Activated T-cell treated with anti-CD3 and anti-CD28 coated beads, Interleukin-2, amount 50 U/mL, for 1 hour (primary cell): ENCODE measurements at places on chromosomes 11 and 22.

DNA sequence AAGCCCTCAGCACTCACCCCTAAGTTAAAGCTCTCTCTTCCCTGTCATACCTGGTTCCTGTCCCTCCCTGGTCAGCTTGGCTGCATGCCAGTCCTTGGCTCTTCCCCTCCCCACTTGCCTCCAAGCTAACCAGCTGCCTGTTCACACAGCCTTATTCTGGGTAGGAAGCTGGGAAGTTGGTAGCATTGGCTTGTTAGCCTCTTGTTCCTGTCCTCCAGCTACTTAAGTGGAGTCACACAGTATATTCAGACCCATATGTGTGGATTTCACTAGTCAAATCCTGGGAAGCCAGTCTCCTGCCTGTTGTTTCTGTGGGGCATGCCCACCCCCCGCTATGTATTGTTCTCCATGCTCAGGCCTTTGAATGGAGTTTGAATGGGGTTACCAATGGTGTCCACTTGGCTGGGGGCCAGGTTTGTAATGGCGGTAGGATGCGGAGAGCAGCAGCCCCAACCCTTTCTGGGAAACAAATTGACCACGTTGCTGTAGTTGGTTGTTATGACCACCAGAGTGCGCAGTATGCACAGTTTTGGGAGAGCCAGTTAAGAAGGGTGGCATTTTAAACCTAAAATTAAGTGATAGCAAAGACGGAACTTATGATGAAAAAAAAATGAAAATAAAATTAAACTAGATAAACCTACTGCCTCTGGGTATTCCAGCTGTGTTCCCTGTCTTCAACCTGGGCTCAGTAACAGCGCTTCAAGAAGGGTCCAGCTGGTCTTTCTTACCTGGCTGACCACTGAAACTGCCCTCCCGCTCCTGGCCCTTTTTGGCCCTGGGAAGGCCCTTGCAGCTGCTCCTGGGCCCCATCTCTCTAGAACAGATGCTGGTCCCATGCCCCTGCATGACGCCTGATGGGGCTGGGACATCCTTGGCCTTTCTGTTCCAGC, 10.7 kb upstream of the RPS3 start:
- DNase-seq: peak; percentile 64

DNA sequence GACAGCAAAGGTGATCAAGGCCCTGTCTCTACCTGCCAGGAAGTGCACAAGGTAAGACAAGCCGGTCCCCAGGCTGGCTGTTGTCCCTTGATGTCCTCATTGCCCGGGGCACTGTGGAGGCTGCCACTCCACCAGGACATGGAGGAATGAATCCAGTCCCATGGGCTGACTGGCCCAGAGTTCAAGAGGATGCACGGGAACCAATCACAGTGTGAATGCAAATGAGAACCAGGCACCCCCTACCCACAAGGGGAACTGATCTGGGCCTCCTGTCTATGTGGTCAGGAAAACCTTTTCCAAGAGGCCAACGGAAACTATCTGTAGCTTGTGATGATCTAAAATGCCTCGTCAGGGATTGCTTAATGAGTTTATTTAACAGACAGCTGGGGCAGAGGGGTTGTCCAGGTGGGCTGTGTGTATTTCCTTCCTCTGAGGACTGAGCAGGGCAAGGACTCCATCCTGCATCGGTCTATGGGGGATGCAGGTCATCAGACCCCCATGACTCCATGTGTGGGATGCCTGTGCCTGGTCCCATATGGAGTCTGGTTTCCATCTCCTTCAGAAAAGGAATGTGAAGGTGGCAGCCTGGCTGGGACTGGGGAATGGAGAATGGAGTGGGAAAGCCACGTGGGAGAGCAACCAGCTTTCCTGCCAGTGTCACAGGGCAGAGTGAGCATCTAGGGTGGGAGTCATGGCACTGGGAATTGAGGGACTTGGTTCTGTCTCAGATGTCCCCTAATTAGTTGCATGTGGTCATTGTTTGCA, 60.5 kb downstream of the CD82 start:
- no peak for DNase-seq

GRCh38 chr22:17892376-17892775, 118.1 kb upstream of the BID start:
- no peak for DNase-seq

GRCh38 chr22:24391836-24392217, 35.6 kb upstream of the ADORA2A start:
- DNase-seq: no peak

DNA sequence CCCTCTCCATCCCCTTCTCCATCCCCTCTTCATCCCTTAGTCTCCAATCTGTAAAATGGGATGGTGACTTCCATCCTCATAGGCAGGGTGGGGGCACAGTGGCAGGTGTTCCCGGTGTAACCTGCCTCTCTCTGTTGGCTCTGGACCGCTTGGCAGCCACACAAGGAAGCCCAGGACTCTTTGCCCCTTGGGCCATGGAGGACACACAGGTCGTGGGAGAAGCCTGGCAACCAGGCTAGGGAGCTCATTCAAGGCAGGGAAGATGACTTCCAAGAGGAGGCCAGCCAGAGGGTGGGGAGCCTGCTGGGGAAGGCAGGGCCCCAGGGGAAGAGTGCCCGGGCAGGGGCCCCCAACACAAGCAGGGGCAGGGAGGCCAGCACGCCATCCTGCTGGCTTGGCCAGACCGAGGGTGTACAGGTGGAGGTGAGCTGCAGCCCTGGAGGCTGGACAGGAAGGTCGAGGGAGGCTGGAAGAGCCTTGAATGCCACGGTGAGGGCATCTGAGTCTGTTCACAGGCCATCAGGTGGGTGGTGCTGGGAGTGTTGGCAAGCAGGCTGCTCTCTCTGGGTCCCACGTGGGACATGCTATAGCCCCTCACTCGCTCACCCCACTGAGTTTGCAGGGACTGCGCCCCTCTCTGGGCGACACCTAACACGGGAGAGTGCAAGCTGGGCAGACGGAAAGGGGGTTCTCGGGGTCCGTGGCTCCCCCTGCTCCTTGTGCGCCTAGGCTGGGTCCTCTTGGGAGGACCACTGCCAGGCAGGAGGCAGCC, 15.5 kb upstream of the CTSD start:
- no peak for DNase-seq

DNA sequence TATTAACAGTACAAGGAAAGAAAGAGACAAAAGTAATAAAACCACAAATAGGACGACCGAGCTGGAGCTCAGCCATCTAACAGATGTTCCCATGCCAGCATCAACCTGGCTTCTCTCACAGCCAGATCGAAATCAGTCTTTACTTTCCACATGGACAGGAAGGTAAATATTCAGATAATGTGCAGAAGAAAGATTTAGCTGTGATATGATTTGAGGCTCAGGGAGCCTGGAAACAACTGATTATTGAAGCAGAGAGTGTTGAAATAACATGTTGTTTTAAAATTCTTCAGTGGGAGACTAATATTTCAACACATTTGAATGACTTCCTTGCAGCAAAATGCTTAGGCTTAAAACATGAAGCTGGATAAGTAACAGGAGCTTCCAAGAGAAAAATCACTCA, 546.8 kb downstream of the ETS1 start:
- no peak for DNase-seq

DNA sequence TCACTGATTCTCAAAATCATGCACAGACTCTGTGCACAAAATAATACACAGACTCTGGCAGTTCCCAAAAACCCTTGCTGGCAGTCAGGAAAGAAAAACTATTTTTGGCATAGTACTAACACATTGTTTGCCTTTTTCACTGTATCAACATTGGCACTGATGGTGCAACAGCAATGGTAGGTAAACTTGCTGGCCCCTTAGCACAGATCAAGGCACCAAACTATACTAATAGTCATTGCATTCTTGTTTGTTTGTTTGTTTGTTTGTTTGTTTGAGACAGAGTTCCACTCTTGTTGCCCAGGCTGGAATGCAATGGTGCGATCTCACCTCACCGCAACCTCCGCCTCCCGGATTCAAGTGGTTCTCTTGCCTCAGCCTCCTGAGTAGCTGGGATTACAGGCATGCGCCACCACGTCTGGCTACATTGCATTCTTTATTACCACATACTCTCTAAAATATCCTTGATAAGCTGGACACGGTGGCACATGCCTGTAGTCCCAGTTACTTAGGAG, 81.0 kb upstream of the SLC6A5 start:
- no peak for DNase-seq

DNA sequence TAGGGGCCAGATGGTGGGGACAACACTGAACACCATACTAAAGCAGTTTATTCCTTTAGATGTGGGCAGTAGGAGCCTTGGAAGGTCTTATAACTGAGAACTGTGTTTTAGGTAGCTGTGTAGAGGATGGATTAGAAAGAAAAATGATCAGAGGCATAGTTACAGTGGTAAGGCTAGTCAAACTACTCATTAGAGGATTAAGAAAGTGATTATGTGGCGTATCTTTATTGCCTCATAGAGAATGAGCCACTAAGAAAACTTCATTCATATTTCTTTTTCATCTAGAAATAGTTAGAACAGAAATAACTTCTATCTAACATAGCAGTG, 155.8 kb upstream of the RASSF10 start:
- DNase-seq: no peak

GRCh38 chr11:108289699-108290098, 66.8 kb downstream of the ATM start:
- DNase-seq: no peak

GRCh38 chr11:22775248-22775647, 54.4 kb downstream of the SVIP start:
- no peak for DNase-seq

DNA sequence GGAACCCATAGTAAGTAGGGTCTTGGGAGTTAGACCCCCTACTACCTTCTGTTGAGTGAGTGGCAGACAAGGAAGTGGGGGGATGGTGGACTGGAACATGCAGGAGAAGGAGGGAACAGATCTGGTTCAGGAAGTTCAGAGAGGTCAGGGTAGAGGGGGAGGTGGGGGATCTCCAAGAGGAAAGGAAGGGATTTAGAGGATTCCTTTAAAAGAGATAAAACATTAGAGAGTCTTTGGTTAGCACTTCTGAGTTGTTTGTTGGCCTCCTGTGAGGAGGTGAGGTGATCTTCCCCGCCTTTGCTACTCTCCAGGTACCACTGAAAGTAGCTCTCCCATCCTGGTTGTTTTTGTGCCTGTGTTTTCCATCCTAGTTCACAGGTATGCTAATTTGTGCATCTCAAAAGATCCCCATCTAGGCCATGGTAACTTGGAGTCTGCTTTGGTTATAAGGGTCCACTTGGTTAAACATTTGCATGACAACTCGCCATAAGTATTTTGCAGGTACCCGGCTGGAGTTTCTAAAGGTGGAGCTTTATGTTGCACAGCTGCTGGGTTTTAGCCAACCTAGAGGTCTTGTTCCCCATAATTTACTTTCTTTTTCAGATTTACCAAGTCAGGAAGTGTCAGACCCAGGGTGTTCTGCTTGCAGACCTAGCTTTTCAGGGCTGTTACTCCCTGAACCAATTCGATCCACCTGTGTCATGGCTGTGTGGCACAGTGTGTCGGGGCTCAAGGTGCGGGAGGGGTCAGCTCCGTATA, 79.3 kb upstream of the SORL1 start:
- no peak for DNase-seq

DNA sequence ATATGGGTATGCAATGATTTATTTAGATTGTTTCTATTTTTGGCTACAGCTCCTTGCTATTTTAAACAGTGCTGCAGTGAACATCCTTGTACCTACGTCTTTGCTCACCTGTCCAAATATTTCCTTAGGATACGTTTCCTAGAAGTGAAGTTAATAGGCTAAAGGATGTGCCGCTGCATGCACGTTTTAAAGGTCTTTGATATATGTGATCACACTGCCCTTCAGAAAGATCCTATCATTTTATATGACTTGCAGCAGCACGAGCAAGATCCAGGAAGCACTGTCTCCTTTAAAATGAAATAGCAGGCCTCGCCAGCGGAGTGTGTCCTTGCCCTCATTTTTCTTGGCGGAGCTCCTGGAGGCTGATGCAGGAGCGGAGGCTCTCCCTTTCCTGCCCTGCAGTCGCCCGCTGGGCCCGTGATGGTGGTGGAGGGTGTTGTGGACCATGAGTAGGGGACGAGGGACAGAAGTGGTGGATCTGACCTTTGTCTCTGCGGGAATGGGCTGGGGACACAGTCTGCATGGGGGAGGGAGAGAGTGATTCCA, 19.4 kb downstream of the RPS6KA4 start:
- DNase-seq: no peak

DNA sequence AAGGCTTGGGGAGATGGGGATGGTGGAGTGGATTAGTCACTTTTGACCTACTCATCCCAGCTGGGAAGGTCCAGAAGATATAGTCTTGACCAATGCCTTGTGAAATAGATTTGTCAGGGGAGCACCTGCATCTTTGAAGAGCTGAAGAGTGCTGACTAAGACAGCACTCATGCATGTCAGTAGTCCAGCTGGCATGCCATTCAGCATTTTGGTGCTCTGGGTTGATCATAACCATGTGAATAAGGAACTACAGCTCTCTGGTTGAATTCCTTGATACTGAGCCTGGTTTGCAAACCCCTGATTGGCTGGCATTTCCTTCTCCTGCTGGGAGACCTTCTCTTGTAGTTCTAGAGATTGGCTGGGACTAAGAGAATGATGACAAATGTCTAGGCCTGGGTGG, 106.8 kb upstream of the ALX4 start:
- no peak for DNase-seq

GRCh38 chr11:126485986-126486635, 130.6 kb downstream of the ST3GAL4 start:
- no peak for DNase-seq

DNA sequence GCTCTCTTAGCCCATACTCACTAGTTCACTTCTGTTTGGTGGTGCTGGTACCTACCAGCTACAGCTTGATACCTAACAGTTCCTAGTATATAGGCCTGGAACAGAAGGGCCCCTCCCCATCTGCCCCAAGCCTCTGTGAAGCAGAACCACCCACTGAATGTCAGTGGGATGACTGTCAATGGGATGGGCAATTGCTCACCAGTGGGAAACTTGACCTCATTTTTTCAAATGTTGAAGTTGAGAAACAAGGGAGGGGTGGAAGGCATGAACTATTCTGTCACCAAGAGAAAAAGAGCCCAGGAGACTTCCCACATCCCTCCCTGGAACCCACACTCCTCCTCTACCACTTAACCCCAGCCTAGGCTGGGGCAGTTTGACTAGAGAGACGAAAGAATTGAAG, at the start of gene NLRP10:
TSS of gene NLRP10 (minus strand) at position 62 of the 400 bp plus-strand sequence. CDS start 1,952 bp downstream, outside the sequence.
- no peak for DNase-seq

DNA sequence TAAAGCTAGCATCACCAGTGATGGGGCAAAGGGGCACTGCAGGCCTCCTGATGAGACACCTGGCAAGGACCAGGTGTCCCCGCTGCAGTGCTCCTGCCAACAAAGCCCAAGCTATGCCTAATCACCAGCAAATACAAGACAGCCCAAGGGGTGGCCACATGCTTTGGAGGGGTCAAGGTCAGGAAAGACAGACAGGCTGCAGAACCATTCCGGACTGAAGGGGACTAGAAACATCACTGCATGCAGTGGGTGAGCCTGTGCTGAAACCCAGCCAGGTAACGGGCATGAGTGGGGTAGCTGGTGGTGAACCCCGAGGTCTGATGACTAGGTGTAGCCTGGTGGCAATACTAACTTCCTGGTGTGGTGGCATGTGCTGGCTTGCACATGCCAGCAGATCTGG, 111.1 kb downstream of the MED15 start:
- peak; percentile 14 for DNase-seq

- DNase-seq: no peak
These were observed 9.8 kb downstream of the FAM111A start for GRCh38 chr11:59152312-59152951.

DNA sequence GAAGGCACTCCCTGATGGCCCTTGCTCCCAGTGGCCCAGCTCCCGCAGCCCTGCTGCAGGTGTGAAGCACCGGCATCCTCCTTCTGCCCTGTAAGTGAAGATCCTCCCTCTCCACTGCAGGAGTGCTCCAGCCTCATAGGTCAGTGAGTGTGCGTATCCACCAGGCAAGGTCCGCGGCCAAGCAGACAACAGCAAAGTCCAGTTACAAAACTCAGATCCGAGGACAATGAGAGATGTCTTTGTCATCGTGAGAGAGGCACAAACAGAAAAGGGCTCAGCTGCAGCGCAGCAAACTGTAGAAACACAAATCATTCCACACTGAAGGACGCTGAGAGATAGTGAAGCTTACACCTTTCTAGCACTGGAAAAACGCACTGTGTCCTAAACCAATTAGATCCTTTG, 46.1 kb downstream of the MYH9 start:
- DNase-seq: no peak
